Cardiac muscle cell (in vitro differentiated cells and primary cell): ENCODE measurements at places on chromosomes 7 and 10. TPM values are rescaled to one million over a fixed set of nuclear protein-coding genes. Genes with fewer than 3 reads are reported as not detected.
A peak's percentile ranks its signal among the peaks of the same experiment; 100 is the strongest.

DNA sequence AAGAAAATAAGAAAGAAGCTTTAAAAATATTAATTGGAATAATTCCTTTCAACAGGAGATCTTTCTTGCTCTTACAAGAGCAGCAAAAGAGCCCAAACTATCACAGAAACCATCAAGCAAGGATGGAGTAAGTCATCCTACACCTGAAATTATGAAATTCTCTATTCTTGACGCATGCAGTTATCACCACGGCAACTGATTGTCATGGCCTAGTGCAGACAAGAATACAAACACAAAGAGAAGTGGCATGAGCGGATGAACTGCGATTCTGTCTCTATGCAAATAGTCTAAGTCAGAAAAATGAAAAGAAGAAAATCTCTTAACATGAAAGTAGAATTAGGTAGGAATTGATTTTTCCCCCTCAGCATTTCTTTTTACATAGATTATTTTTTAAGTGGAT, 54.8 kb upstream of the SLC35B4 start:
- no peak for DNase-seq
- H3K27ac ChIP-seq, result no peak overlapping the region
- H3K4me3 ChIP-seq, result no peak overlapping the region
- H3K4me1 ChIP-seq, result no peaks in the 10 kb centered on the region
- no peaks in the 10 kb centered on the region for H3K27me3 ChIP-seq

- no peak overlapping the region for H3K4me3 ChIP-seq
- no peak overlapping the region for H3K27ac ChIP-seq
- no peaks in the 10 kb centered on the region for H3K27me3 ChIP-seq
- H3K4me1 ChIP-seq, result peaks cover 13% of the 10 kb centered on the region
- DNase-seq, result no peak
Observed at GRCh38 chr10:89651916-89652573, 7.0 kb upstream of the PANK1 start.

GRCh38 chr10:86376852-86377796, 10.5 kb upstream of the GRID1 start:
- peaks cover 42% of the 10 kb centered on the region for H3K27me3 ChIP-seq
- no peak overlapping the region for H3K4me3 ChIP-seq
- no peaks in the 10 kb centered on the region for H3K36me3 ChIP-seq
- H3K27ac ChIP-seq, result no peak overlapping the region

DNA sequence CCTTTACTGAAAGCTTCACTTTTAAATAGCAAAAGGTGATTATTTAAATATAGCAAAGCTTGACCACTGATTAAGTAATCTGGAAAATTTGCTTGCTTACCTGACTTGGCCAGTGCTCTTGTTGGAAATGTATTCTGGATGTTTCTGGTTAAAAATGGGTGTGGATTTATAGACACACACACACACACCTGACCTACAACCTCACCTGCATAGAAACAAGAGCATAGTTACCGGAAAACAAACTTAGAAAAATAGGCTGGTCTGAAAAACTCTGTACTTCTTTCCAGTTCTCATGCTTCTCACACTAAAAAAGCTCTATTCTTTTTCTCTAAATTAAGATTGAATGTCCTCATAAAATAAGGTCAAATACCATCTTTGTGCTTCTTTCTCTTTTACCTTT, at the start of gene AGR3:
Gene AGR3 (minus strand): TSS at position 140 of the 400 bp plus-strand sequence. CDS start 3,365 bp downstream, outside the sequence.
- H3K4me3 ChIP-seq, result no peak within 1 kb of the TSS
- no peak within 1 kb of the TSS for H3K27ac ChIP-seq
- H3K4me1 ChIP-seq, result no peaks in the 10 kb centered on the region
- no peaks in the 10 kb centered on the region for H3K27me3 ChIP-seq
- H3K36me3 ChIP-seq, result no peaks in the 10 kb centered on the region

- DNase-seq, result peak; percentile 69
- H3K27me3 ChIP-seq, result peaks cover 41% of the 10 kb centered on the region
- H3K36me3 ChIP-seq, result no peaks in the 10 kb centered on the region
- H3K27ac ChIP-seq, result no peak within 1 kb of the TSS
- no peaks in the 10 kb centered on the region for H3K4me1 ChIP-seq
Observed at GRCh38 chr10:90857635-90858460, at the start of gene HTR7. Gene HTR7 (minus strand): TSS chr10:90858039. CDS start chr10:90857671, 368 bp downstream.

GRCh38 chr10:62813981-62814380, 2.2 kb downstream of the EGR2 start:
- no peaks in the 10 kb centered on the region for H3K36me3 ChIP-seq
- H3K4me1 ChIP-seq, result peaks cover 5% of the 10 kb centered on the region
- H3K4me3 ChIP-seq, result no peak overlapping the region

- H3K27ac ChIP-seq, result no peak overlapping the region
- H3K36me3 ChIP-seq, result no peaks in the 10 kb centered on the region
- H3K27me3 ChIP-seq, result no peaks in the 10 kb centered on the region
- DNase-seq, result no peak
Observed at GRCh38 chr7:114916261-114916892, 5.5 kb upstream of the MDFIC start.

DNA sequence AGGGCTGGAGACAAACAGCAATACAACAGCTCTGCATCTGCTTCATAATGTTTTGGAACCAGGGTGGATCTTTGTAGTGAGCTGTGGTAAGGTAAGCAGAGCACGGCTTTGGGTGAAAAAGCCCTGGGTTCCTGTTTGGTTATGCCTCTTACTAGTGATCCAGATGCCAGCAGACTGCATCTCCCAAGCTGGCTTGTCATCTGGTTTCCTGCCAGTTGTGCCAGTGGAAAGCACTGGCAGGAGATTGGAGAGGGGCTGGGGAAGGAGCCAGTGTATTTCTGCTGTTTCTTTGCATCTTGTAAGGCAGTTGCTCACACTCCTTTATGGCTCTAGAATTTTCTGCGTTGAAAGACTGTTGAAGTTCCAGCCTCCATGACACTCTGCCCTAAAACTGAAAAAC, 137.6 kb downstream of the TSPAN12 start:
- no peak for DNase-seq
- peaks cover 8% of the 10 kb centered on the region for H3K4me1 ChIP-seq
- H3K36me3 ChIP-seq, result no peaks in the 10 kb centered on the region
- no peaks in the 10 kb centered on the region for H3K27me3 ChIP-seq
- H3K27ac ChIP-seq, result no peak overlapping the region

DNA sequence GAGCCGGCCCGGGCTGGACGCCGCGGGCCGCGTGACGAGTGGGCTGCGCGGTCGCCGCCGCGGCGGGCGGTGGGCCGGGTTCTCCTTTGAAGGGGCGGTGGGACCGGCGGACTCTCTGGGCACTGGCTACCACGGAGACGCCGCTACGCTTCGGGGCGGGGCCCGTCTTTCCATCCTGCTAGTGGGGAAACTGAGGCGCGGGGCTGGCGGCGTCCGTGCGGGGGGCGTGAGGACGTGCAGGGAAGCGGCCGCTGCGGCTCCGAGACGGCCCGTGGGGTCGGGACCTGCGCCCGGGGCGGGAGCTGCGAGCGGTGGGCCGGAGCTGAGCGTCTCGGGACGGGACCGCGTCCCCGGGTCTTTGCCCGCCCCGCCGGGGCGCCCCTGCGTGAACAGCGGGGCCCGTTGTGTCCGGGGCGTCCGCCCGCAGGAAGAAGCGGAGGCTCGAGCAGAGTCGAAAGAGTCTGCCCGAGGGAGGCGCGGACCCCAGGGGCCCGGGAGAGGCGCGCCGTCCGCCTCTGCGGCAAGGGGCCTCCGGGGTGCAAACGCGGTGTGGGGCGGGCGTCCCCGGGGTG, 548 bp upstream of the BNIP3 start:
- no peaks in the 10 kb centered on the region for H3K27me3 ChIP-seq
- peaks cover 22% of the 10 kb centered on the region for H3K4me1 ChIP-seq
- no peak for DNase-seq
- H3K36me3 ChIP-seq, result peaks cover 4% of the 10 kb centered on the region

GRCh38 chr7:19392246-19392645, 247.0 kb upstream of the FERD3L start:
- H3K27me3 ChIP-seq, result no peaks in the 10 kb centered on the region
- H3K4me1 ChIP-seq, result no peaks in the 10 kb centered on the region
- H3K36me3 ChIP-seq, result no peaks in the 10 kb centered on the region
- H3K27ac ChIP-seq, result no peak overlapping the region

GRCh38 chr7:4256286-4256685, 425.8 kb upstream of the FOXK1 start:
- no peak overlapping the region for H3K27ac ChIP-seq
- H3K4me1 ChIP-seq, result no peaks in the 10 kb centered on the region
- DNase-seq, result no peak
- no peak overlapping the region for H3K4me3 ChIP-seq

- no peak overlapping the region for H3K27ac ChIP-seq
- no peaks in the 10 kb centered on the region for H3K27me3 ChIP-seq
- no peak overlapping the region for H3K4me3 ChIP-seq
- H3K36me3 ChIP-seq, result no peaks in the 10 kb centered on the region
Observed at GRCh38 chr7:133584956-133585668, 332.2 kb downstream of the EXOC4 start.

- H3K27ac ChIP-seq, result no peak overlapping the region
- H3K4me1 ChIP-seq, result peaks cover 7% of the 10 kb centered on the region
- no peaks in the 10 kb centered on the region for H3K36me3 ChIP-seq
- H3K4me3 ChIP-seq, result no peak overlapping the region
- peak; percentile 1 for DNase-seq
Observed at GRCh38 chr10:53841483-53842145, 959.4 kb downstream of the PCDH15 start.

DNA sequence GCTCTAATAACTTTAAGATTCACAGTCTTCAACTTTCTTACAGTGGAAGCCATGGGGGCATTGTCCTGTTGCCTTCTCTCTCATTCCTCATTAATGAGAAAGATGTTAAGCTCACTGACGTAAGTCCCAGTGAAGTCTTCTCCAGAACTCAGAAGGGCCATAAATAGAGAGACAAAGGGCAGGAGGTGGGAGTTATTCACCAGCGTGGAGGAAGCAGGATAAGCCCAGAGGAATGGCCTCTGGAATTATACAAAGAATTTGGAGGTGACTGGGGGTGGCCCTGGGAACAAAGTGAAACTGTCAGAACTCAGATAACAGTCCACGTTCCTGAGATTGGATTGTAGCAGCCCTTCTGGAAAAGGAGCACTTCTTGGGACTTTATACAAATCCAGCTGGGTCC, 52.4 kb downstream of the SORBS1 start:
- peak; percentile 79 for DNase-seq
- H3K27ac ChIP-seq, result peak overlapping the region; percentile 96
- H3K4me1 ChIP-seq, result peaks cover 29% of the 10 kb centered on the region
- H3K4me3 ChIP-seq, result no peak overlapping the region

- H3K36me3 ChIP-seq, result no peaks in the 10 kb centered on the region
- H3K27me3 ChIP-seq, result no peaks in the 10 kb centered on the region
- H3K4me1 ChIP-seq, result no peaks in the 10 kb centered on the region
- no peak for DNase-seq
Observed at GRCh38 chr7:119936836-119937235, 336.1 kb upstream of the KCND2 start.

GRCh38 chr10:10526846-10527245, 490.8 kb upstream of the CELF2 start:
- no peak overlapping the region for H3K4me3 ChIP-seq
- no peaks in the 10 kb centered on the region for H3K27me3 ChIP-seq
- no peak overlapping the region for H3K27ac ChIP-seq
- H3K36me3 ChIP-seq, result no peaks in the 10 kb centered on the region

GRCh38 chr7:155069992-155070751, at the start of gene HTR5A:
Gene HTR5A (plus strand): TSS chr7:155070324. CDS start chr7:155070900, 576 bp downstream.
- no peaks in the 10 kb centered on the region for H3K36me3 ChIP-seq
- no peak within 1 kb of the TSS for H3K4me3 ChIP-seq
- peak; percentile 95 for DNase-seq
- no peak within 1 kb of the TSS for H3K27ac ChIP-seq

DNA sequence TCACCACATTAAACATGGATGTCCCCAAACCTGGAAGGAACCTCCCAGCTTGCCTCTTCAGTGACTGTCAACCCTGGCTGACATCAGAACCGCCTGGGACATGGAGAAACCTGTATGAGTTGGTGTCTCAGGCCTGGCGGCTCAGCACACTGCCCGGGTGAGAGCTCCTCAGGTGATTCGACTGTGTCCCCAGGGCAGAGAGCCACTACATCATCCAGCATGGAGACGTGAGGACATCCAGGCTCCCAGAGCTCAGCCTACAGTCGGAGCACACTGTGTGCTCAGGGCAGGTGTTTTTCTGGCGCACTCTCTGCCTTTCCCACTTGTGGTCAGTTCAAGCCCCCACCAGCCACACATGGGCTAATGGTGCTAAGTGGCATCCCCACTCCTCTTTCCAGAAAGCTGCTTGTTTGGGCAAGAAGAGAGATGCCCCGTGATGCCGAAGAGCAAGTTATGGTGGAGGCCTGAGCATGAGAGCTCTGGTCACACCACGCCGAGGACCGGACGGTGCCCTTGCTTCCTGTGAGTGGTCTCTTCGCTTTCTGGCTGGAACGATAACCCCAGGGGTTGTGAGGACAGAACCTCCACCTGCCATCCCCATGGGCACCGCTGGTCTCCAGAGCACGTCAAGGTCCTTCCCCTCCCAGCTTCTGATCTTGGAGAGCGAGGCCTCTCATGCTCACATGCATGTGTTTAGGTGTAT, 38.5 kb downstream of the AMZ1 start:
- no peak for DNase-seq
- H3K4me3 ChIP-seq, result no peak overlapping the region
- H3K36me3 ChIP-seq, result peaks cover 12% of the 10 kb centered on the region
- peaks cover 13% of the 10 kb centered on the region for H3K4me1 ChIP-seq
- no peaks in the 10 kb centered on the region for H3K27me3 ChIP-seq

GRCh38 chr7:25789701-25790640, 362.0 kb upstream of the NFE2L3 start:
- H3K4me3 ChIP-seq, result no peak overlapping the region
- no peaks in the 10 kb centered on the region for H3K4me1 ChIP-seq
- H3K27me3 ChIP-seq, result no peaks in the 10 kb centered on the region
- DNase-seq, result no peak
- H3K36me3 ChIP-seq, result no peaks in the 10 kb centered on the region

GRCh38 chr10:75127471-75127870, 16.0 kb downstream of the SAMD8 start:
- no peak overlapping the region for H3K4me3 ChIP-seq
- no peaks in the 10 kb centered on the region for H3K27me3 ChIP-seq
- H3K27ac ChIP-seq, result no peak overlapping the region

DNA sequence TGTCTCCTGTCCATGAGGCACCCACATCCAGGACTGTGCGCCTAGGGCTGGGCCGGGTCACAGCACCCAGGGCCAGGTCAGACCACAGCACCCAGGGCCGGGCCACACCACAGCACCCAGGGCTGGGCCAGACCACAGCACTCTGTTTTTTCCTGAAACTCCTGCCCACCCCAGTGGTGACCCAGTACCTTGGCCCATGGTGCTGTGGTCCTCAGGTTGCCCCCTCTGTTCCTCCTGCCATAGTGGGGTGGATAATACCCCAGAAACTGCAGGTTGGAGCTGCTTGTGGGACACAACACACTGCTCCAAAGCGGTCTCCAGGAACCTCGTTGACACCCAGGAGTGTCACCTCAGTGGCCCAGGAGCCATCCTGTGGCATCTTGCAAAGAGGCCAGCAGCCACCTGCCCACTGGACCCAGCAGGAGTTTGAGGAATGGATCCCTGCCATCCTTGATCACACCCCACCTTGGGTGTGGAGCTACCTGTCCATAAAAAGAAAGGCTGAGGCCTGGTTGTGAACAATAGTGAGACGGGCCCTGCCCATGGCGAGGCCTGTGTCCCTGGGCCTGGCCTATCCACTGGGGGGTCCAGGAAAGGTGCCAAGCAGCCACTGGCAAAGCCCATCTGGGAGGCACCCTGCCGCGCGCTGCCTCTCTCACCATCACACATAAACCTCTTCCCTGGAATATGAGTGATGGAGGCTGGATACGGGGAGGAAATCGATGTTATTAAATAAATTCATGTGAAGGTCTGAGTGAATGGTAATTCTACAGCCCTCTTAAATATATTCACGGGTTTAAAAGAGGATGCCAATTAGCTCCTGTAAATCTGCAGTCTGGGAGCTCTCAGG, 89.0 kb downstream of the NKX6-2 start:
- DNase-seq, result no peak
- no peak overlapping the region for H3K27ac ChIP-seq
- H3K36me3 ChIP-seq, result no peaks in the 10 kb centered on the region
- H3K4me1 ChIP-seq, result no peaks in the 10 kb centered on the region

Gene UFSP1
- 16.0 and 19.0 TPM in 2 replicates for total RNA-seq

Gene PLA2G12B
- total RNA-seq, result 0.14 TPM in 1 of 2 replicates, not detected in the other

Gene SFTPA2
- total RNA-seq, result 0.45 TPM in 1 of 2 replicates, not detected in the other

Gene KAZALD1
- 50.1 and 52.9 TPM in 2 replicates for total RNA-seq

Gene ADIRF
- not detected in 2 replicates for total RNA-seq

Gene TRIM73
- 6.6 and 10.3 TPM in 2 replicates for total RNA-seq
